Peyer's patch (tissue), 4 donors: ENCODE measurements at places on chromosomes 1 and 21. TPM values are rescaled to one million over a fixed set of nuclear protein-coding genes. Genes with fewer than 3 reads are reported as not detected.
A peak's percentile ranks its signal among the peaks of the same experiment; 100 is the strongest.

Gene FCRL1
- 6.2 TPM for total RNA-seq

Gene OR2L8
- not detected for total RNA-seq

Gene TEDDM1
- total RNA-seq, result not detected

Gene NBPF10
- 2.1 TPM for total RNA-seq

Gene LRRC53
- not detected for total RNA-seq

Gene GJA4
- 6.1 TPM for total RNA-seq

Gene HSPA6
- total RNA-seq, result 0.47 TPM

Gene KCNN3
- 1.1 TPM for total RNA-seq

DNA sequence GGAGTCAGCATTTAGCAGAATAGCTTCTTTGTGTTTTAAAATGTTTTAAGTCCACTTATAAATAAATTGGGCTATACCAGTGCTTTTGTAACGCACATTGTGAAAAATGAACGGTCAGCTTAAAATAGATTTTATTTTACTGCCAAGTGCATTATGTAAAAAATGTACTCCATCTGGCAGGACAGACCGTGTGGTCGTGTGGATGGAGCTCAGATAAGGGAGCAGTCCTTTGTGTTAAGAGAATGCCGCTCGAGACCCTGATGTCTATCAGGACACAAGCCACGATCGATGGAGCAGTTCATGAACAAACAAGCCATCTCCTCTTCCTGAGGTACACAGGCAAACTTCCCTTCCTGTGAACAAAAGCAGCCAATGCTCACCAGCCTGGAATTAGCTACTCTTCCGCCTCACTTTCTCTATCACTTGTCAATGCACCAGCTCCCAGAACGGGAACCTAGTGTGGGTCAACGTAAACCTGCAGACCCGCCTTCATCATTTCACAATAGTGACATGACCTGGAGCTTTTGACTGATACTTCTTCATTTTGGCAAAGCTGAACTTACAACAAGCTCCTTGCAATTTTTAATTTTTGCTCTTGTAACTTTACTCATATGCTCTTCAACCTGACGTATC lies 243.5 kb downstream of the TGFB2 start:
- DNase-seq, result no peak

- DNase-seq, result no peak
Measured at GRCh38 chr1:35187816-35188342, 5.1 kb downstream of the SFPQ start.

DNA sequence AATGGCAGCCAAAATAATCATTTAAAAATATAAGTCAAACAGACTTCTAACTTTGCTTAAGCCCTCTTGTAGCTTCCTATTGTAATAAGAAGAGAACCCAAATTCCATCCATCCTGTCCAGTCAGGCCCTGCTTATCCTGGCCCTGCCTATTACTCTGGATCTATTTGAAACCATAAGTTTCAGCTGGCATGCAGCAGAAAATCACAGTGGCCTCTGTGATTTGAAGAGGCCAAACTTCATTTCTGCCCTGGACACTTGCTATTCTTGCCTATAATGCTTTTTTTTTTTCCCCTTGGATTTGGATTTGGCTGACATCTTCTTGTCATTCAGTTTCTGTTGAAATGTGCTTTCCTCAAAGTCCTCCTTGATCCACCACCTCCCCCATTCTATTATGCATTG lies 642.8 kb downstream of the USP25 start:
- DNase-seq, result no peak

GRCh38 chr21:37866027-37866426 lies 50.2 kb downstream of the KCNJ6 start:
- no peak for DNase-seq

DNA sequence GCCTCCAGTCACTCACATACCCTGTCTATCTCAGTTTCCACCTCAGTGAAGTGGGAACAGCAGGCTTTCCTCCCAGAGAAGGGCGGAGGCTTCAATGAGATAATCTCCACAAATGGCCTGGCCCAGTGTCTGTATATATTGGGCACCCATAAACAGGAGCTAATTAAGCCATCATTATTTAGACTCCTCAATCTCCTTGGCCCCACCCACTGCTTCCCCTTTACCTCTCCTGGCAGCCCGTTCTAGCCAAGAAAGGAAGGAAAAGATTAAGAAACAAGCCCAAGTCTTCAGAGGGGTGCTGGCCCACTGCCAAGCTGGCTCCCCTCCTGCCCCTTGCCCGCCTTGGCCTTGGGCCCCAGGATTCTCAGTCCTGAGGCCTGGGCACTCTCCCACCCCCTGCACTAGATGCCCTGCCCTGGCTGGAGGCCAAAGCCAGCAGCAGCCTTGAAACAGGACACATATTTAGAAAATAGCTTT lies 15.9 kb upstream of the EPB41 start:
- no peak for DNase-seq

DNA sequence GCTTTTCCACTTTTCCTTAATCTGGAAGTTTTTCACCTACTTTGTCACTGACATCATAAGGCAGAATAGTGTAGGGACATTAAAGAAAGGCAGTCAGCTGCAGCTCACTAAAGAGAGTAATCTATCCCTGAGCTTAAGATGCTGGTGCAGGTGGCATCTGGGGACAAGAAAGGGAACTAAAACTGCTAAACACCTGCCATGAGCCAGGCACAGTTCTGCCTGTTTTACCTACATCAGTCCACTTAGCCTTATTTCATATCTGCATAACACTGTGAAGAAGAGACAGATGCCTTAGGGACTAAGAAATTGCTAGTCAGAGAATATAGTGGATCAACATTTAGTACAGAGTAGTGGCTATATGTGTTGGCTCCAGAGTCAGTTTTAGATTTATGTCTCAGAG lies 88.1 kb downstream of the GPATCH2 start:
- no peak for DNase-seq

GRCh38 chr1:223188618-223189356 lies 45.7 kb upstream of the TLR5 start:
- no peak for DNase-seq

GRCh38 chr1:210440081-210440480 lies 111.4 kb downstream of the HHAT start:
- no peak for DNase-seq

- DNase-seq, result no peak
Measured at GRCh38 chr1:30153743-30154449, 569.5 kb downstream of the MATN1 start.

- DNase-seq, result no peak
Measured at GRCh38 chr1:214634267-214634666, 31.3 kb downstream of the CENPF start.

DNA sequence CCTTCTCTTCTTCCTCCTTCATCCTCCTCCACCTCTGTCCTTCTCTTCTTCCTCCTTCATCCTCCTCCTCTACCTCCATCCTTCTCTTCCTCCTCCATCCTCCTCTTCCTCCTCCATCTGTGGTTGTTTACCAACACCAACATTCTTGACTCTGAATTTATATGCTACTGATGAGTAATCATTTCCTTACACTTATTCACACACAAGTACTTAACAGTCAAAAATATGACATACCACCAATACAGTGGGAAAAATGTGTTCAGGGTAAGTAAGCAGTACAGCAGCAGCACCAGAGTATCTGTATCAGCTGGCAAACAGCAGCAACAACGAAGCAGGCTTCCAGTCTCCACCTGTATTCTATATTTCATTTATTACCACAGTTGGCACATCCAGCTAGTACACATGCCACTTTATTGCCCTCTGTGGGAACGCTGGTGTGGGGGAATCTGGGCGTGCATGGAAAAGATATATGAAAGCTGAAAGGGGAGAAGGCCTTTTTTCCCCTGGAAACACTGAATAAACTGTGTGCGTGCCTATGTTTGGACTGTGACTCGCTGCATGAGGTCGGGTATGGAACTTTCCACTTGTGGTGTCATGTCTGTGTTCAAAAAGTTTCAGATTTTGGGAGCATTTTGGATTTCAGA lies 16.0 kb downstream of the ADSS2 start:
- DNase-seq, result no peak

DNA sequence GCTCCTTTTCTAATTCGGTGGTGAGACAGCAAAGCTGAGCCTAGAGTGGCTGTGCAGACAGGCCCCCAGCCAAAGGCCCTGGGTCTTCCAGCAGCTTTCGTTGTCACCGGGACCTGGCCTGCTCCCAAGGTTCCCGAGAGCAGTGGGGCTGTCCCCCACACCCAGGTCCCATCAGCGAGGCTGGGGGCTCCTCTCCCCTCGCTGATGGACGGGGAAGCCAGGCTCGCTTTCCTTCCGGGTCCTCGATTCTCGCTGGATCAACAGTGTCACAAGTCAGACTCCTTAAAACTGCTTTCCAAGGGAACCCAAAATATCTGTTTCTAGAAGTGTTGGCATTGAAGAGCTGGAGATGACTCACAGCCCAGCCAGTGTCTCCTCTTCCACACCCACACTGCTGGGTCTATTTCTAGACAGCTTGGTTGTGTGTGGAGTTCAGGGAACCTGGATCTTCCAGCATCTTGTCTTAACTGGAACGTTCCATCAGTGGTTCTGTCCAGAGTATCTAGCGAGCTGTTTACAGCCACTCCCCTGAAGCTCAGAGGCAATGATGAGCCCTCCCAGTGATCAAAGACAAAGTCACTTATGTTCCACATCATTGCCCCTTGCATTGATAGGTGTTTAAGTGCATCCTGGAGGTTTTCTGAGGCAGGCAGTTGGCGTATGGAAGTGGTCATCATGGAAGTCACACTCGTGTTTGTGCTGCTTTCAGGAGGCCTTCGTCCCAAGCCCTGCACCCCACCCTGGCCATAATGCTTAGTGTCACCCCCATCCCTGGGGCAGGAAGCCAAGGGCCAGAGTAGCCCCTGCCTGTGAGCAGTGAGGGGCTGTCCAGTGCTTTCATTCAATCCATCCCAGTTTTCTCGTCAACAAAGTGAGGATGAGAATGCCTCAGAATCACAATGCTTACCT lies 35.2 kb downstream of the RRP1 start:
- DNase-seq, result peak; percentile 42

DNA sequence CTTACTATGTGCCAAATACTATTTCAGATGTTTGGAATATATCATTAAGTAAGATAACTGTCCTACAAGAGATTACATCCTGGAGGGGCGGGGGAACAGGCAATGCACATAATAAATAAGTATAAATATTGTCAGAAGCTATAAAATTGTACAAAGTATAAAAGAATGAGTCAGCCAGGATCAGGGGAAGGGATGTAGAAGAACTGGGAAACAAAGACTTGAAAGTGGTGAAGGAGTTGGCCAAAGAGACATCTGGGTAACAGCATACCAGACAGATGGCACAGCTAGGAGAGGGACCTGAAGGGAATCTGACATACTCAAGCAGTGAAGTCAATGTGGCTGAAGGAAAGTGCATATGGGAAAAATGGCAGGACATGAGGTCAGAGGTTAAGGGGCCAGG lies 53.9 kb downstream of the CYYR1 start:
- DNase-seq, result no peak

DNA sequence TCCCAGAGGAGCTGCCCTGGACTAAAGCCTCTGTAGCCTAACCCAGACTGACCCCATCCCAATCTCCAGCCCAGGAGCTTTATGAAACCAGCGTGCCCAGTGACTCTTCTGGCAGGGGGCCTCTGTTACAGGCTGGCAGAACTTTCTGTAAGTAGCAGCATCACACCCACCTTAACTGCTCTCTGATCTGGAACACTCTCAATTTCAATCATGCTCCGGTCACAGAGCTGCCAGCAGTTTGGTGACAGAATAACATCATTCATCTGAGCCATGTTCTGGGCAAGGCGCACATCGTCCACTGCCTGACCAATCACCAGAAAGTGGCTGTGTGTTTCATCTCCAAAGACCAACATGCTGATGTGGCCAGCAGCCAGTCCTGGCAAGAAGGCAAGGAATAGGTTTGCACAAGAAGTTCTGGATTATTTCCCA lies 14.7 kb downstream of the ADCY10 start:
- no peak for DNase-seq
